ENCODE measurements at places on chromosomes 5 and 9. TPM values are rescaled to one million over a fixed set of nuclear protein-coding genes. Genes with fewer than 3 reads are reported as not detected.

GRCh38 chr5:92119110-92119509, 736.0 kb upstream of the ARRDC3 start:
- no peak for DNase-seq

- no peak for DNase-seq
Measured at GRCh38 chr5:169339869-169340268, 38.9 kb upstream of the SLIT3 start.

DNA sequence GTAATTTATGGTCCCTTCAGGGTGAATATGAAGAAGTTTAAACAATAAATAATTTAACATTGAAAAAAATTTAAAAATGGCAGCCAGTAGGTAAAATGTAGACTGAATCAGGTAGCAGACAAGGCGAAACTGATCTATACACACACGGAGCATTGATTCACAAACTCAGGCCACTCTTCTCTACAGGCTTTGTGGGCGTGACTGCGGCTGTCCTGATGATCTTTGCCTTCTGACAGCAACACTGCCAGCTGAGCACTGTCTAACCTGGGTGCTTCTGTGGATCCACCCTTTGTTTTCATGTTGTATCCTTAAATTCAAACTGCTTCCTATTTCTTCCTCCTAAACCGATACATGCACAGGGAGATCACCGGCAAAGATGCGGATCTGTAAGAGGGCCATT, 315.4 kb upstream of the ADCY2 start:
- no peak for DNase-seq

The TTC23L gene
- 0.59 TPM for total RNA-seq

DNA sequence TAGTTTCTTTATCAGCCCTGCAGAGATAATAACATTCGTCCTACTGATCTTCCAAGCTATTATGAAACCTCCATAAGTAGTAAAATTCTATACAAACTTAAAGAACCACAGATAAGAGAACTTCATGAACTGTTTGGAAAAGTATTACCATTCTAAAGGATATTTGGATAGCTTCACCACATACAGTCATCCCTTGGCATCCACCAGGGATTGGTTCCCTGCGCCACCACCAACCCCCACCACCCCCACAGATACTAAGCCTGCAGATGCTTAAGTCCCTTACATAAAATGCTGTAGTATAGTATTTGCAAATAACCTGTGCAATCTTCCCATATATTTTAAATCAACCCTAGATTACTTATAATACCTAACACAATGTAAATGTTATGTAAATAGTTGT, 61.4 kb upstream of the SHISAL2B start:
- no peak for DNase-seq

The SHISAL2B gene
- total RNA-seq: not detected

The KIF12 gene
- total RNA-seq: 0.47 TPM

DNA sequence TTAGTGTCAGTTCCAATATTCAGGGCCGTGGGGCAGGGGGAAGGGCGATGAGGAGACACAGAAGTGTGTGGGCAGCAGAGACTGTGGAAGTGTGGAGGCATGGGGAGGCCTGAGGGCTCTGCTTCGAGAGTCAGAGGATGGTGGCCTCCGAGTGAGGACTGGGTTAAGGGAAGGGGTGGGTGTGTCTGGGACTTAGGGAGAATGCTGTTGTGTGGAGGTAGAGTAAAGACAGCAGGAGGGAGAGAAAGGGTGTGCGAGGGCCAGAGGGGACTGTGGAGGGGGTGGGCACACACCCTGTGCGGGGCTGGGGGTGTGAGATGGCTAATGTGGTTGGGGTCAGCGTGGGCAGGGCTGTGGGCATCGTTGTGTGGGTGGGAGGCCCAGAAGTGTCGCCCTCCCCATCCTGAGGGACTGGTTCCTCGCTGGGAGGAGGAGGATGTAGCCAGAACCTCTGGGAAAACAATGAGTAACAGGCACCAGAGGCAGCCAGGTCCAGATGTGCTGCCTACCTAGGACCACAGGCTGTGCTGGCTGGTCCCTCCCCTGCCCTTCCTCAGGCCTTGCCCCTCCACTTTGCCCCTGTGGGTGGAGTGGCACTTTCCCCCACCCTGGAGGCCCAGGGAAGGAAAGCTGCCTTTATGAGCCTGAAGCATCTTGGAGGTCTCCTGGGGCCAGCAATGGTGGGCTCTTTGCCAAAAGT, 4.2 kb downstream of the USP20 start:
- no peak for DNase-seq

GRCh38 chr5:13250464-13251291, 693.8 kb downstream of the DNAH5 start:
- no peak for DNase-seq

- DNase-seq: no peak
Measured at GRCh38 chr9:107481035-107481434, 8.5 kb downstream of the KLF4 start.

GRCh38 chr5:154948313-154948712, 7.4 kb downstream of the MRPL22 start:
- no peak for DNase-seq

Data from osteocyte (in vitro differentiated cells).